ENCODE measurements at places on chromosomes 4 and X.

- DNase-seq, result no peak
Observed at GRCh38 chrX:40091691-40092421, 5.9 kb downstream of the BCOR start.

DNA sequence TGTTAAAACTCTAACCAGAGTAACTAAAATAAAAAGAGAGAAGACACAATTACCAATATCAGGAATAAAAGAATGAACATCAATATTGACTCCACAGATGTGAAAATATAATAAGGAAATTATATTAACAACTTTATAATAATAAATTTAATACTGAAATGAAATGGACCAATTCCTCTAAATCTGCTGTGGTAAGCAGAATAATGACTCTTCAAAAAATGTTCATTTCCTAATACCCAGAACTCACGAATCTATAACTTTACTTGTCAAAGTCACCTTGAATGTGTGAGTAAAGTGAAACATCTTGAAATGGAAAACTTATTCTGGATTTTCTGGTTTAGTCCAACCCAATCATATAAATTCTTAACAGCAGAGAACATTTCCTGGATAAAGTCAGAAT is 1391.1 kb downstream of the FAM133A start:
- no peak for DNase-seq

- no peak for DNase-seq
Observed at GRCh38 chrX:31199056-31199839, 127.4 kb upstream of the FTHL17 start.

GRCh38 chr4:99816545-99817308 is at the start of gene DAPP1:
Gene DAPP1, plus strand, starts transcription at chr4:99816827. Its CDS starts 87 bp downstream, at chr4:99816914.
- DNase-seq, result no peak

DNA sequence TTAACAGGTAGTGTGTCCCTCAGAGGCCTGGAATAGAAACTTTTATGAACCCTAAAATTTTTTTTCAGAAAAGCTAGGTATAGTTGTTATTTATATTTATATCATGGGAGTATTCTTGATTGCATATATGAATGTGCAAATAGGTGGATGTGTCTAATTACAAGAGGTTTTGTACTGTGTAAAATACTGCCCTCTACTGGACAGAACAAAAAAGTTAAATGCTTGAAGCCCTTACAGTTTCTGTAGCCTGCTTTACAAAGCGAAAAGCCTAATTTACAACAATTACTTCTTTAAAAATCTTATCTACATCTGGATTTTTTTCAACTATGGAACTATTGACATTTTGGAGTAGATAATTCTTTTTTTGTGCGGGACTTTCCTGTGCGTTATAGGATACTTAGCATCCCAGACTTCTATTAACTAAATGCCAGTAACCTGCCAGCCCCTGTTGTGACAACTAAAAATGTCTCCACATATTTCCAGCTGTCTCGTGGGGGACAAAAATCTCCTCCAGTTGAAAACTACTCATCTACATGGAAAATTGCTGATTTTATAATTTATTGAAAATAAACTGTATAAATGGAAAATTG is 35.1 kb downstream of the ENPEP start:
- DNase-seq, result no peak

GRCh38 chr4:73704314-73705055 is 35.9 kb upstream of the CXCL8 start:
- DNase-seq, result no peak

- no peak for DNase-seq
Observed at GRCh38 chr4:102815981-102816380, 11.4 kb downstream of the UBE2D3 start.

- no peak for DNase-seq
Observed at GRCh38 chrX:97529536-97530200, 646.0 kb downstream of the RPA4 start.

DNA sequence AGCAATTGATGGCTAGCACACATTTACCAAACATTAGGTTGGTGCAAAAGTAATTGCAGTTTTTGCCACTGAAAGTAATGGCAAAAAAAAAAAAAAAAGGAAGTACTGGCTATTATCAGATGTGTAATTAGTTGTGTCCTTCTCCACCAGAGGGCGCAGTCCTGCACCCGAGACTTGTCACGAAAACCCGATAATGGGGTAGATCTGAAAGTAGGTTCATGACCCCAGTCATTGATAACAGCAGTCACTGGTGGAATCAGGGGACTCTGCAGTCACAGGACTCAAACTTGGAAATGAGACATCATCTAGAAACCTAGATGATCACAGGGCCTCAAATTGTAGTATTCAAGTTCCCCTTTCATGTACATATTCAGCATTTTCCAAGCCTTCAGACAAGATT is 13.1 kb upstream of the ACOT9 start:
- no peak for DNase-seq

- no peak for DNase-seq
Observed at GRCh38 chr4:121272526-121272925, 108.3 kb downstream of the QRFPR start.

DNA sequence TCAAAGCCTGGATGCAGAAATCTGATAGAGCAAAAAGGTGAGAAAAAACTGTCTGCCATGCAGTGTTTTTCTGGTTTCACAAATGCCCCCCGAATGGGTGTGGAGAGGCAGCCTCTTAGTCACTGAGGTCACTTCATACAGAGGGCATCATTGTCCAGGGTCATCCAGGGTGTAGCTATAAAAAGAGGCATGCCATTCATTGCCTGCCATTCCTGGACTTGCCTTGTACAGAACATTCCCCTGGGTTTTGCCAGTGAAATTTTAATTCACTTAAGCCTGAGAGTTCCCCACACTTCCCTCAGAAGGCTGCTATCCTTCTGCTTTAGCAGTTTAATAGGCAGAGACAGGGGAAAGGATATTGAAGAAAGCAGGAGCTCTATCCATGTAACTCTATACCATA is 230.3 kb downstream of the UNC5C start:
- no peak for DNase-seq

DNA sequence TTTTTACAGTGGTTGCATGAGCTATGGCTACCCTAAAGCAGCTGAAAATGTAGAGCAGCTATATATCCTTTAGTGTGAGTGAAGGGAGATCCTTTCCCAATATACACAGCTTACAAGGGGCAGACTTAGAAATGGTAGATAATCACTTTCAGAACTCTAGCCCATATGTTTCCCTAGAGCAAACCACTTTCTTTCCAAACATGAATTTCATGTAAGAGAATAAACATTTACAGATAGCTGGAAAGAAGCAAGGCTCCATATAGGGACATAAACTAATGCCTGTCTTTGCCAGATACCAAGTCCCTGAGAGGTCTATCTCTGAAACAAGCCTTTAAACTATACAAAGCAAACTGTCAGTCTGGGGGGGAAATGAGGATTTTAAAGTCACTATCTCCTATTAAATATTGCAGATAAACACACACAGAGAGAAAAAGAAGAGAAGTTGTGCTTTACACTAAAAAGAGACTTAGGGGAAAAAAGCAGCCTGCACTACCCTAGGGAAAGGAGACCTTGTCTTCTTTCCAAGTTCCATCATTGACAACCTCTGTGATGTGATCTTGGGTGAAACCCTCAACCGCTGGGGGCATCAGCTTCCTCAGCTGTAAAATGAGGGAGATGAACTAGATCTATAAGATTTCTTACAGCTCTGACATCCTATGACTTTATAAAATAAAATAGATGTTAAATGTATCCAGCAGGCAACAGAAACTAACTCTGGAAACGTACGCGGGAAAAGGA is 73.6 kb downstream of the TMEM156 start:
- no peak for DNase-seq

DNA sequence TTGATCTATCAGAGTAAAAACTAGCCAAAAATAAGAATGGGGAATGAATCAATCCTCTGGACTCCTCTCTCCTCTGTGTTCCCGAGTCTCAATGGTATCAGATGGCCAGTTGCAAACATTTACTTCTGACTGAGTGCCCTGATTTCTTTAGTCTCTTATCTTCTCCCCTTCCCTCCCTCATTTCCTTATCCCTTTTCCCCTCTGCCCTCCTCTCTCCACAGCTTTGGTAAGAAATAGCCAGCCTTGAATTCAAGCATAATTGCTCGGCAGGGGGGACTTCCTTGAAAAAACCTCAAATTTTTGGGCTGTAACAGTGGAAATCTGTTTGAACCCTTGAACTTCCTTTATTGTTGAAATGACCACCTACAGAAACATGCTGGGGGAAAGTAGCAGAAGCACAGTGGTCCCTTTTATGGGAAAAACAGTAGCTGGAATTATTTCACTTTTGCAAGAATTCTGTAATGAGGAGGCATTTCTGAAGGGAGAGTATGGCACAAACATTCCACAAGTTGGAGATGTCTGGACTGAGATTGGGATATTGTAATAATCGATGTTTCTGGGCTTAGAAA is 40.3 kb downstream of the NHS start:
- no peak for DNase-seq

- DNase-seq, result no peak
Observed at GRCh38 chrX:46770817-46771163, 11.9 kb upstream of the SLC9A7 start.

DNA sequence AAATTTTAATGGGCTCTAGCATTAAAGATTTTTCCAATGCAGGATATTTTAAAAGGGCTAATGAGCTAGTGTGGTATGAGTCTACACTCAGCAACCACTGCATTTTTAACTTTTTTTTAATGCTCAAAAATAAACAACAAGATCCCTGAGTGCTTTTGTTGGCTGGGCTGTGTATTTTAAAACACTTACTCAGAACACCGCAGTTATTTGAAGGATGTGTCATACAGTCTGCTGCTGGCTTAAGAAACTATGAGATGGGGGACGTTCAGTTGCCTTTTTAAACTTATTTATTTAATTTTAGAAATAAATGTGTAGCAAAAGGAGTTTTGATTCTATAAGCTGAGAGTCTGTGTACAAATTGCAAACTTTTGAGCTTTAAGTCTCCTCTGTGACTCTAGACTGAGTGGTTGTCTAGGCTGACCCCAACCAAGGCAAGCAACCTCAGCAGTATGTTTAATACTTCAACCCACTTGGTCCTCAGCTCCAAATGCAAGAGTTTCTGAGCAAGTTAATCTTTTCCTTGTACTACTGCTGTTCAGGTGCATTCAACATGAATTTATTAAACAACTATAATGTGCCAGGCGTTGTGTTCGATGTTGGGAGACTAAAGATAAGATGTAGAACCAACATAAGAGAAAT is 278.6 kb upstream of the DIPK2B start:
- no peak for DNase-seq

GRCh38 chr4:122591196-122591595 is 29.7 kb downstream of the IL21 start:
- no peak for DNase-seq

- no peak for DNase-seq
Observed at GRCh38 chrX:487836-488235, 101.1 kb upstream of the PPP2R3B start.

- DNase-seq, result no peak
Observed at GRCh38 chr4:47612116-47613023, 127.3 kb downstream of the ATP10D start.

GRCh38 chrX:50281253-50281652 is 76.7 kb downstream of the CCNB3 start:
- no peak for DNase-seq

DNA sequence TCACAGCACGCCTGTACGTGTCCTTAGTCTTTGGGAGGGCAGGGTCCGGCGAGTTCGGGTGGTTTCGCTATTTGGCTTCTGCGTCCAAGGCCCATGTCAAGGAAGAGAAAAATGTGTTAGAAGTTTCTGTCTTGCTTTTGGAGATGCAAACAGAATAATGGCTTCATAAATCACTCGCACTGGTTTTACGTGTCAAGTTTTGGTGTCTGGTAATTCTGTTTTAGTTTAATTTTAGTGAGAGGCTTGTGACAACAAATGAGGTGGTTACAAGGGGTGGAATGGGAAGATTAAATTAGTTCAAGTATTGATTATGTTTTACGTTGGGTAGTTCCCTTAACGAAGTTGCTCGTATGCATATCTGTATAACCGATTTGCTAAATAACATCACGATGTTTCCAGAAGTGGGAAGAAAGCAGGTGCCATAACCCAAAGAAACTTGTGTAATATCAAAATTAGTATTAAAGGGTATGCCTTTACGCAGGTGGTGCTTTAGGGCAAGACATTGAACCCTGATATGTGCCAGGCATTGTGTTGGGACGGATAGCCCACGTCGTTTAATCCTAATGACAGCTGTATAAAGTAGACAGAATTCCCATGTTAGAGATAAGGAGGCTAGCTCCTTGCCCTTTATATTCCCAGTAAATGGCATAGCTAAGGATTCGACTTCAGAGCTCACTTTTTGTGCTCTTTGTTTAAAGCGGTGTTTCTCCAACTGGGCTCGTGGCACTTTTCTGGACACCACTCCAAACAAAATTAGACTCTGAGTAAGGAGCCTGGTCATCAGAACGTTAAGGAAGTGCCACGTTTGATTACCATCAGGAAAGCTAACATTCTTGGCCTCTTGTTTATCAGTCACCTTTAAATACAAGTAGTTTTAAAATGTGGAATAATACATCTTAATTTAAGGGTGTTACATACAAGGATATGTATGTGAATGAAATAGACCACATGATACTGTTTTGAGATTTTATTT is 843 bp downstream of the RPL34 start:
- no peak for DNase-seq

DNA sequence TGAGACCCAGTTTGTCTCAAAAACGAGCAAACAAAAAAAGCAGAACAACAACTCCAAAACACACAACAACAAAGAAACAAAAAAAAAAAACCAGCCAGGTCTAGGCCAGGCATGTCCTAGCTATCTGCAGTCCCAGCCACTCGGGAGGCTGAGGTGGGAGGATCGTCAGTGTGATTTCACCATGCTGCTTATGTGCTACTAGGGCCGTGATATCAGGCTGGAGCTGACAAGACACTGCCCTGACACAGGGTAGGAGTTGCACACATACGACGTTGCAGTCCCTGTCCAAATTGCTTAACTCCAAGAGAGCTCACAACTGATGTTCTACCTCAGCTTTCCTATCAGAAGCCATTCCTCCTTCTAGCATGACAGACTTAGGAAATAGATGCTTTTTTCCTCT is 204.9 kb downstream of the AASDH start:
- DNase-seq, result no peak

DNA sequence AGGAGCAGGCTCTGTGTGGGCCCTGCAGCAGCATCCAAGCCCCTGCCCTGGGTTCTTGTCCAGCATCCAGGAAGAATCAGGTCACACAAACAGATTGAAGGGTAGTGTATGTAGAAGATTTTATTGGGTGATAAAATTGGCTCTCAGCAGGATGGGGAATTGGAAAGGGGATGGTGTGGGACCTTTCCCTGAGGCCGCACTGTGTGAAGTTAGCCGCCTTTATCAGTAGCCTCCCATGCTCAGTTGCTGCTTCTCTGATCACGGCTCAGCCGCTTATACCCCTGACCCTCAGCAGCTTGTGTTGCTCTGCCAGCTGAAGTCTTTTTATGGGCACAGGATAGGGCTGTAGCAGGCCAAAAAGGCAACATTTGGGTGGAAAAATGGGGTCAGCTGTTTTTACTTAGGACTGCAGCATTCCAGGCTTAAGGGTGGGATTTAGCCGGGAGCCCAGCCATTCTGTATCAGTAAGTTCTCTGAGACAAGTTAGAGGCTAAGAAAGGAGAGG is 35.2 kb upstream of the CCNG2 start:
- no peak for DNase-seq

GRCh38 chr4:143391895-143392294 is 55.2 kb downstream of the GAB1 start:
- DNase-seq, result no peak

GRCh38 chrX:7090641-7091040 is 56.9 kb upstream of the STS start:
- no peak for DNase-seq

- no peak for DNase-seq
Observed at GRCh38 chrX:31449081-31449480, 377.2 kb upstream of the FTHL17 start.
